Trophoblast cell (in vitro differentiated cells and primary cell): ENCODE measurements at places on chromosomes 16 and 17.

DNA sequence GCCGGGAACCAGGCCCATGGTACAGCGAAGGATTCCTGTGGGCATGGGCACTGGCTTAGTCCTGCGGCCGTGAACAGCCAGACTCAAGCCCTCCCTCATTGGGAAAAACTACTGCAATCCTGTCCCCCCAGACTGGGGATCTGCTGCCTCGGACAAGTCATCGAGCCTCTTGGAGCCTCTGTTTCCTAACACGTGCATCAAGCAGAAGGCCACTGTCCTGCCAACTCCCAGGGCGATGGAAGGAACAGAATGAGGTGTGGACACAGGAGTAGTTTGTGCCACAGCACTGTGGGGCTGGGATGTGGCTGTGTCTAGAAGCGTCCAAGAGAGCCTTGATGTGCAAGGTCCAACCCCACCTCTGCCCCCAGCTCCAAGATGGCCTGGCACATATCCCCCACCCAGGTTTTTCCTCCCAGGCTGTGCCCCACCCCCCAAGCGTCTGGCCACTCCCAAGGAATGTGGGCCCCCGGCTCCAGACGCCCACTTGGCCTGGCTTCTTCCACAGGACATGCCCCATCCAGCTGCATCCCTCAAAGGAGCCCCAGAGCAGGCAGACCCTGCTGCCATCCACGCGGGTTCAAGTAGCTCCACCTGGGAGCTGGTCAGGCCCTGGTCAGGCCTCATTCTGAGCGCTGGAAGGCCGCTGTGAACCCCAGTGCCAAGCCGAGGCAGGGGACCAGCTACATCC is 3.4 kb downstream of the CAMKK1 start:
- no peak for DNase-seq

DNA sequence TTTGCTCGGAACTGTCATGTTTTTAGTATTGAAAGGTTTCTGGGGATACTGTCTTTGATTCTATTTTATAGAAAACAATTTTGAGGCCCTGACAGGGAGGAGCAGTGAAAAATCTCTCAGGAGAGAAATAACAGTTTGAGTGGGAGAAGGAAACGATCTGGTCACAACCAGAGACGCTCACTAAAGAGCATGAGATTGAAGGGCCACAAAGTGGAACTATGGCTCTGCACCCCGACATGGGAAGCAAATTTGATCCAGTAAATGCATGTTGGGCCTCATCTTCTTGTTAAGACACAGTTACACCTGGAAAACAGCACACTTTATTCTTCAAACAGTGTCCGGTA is 492 bp downstream of the ERAL1 start:
- no peak for DNase-seq

- no peak for DNase-seq
These were observed 83.9 kb upstream of the IRX3 start for GRCh38 chr16:54370278-54371040.

DNA sequence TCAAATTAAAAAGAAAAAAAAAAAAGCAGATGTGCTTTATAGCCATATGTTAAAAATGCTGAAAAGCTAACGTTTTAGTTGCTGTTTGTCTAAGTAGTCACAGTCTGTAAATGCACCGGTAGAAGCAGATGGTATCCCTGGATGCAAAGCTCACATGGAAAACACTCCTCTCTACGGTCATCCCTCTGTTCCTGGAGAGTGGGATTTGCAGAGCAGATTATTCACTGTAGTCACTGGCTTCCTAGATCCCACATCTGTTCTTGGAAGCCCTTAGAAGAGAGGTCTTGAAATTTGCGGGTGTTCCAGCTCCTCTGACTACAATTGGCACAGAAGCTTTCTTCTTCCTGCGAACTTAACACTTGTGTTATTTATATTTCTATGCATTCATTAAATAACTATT is 186.6 kb downstream of the PMP22 start:
- DNase-seq = no peak

- no peak for DNase-seq
These were observed 376.5 kb downstream of the CDH11 start for GRCh38 chr16:64745258-64745930.

DNA sequence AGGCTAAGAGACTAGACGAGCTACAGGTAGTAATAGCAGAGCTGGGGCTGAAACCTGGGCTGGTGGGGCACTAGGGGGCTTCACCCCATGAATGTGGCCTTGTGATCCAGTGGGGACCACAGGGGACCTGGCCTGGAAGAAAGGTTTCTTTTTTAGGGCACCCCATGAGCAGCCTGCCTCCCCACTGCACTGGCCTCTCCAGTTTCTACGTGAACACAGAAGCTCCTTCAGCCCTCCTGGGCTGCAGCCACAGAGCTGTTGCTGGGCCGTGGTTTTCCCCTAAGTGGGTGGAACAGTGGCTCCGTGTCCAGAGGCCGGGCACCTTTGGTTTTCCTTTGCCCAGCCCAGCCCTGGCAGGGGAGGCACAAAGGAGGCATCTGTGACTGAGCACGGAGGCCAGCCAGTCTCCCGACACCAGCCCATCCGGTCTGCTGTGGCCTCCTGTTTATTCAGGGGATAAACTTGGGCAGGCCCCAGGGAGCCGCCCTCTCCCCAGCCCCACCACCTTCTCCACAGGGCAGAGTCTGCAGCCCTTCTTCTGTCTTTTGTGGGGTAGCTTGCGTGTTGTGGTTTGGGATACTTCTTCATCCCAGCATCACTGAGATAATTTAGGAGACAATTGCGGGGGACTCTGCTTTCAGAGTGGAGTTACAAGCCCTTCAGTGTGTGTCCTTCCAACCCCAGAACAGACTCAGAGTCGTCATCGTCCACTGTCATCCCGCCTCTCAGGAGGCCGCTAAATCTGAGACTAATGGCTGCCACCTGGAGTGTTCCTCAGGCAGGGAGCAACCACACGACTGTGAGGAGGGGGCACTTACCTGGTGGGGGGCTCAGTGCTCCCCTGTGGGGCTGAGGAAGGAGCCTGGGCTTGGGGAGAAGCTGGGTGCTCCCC is 85.3 kb downstream of the RAB11FIP4 start:
- no peak for DNase-seq

DNA sequence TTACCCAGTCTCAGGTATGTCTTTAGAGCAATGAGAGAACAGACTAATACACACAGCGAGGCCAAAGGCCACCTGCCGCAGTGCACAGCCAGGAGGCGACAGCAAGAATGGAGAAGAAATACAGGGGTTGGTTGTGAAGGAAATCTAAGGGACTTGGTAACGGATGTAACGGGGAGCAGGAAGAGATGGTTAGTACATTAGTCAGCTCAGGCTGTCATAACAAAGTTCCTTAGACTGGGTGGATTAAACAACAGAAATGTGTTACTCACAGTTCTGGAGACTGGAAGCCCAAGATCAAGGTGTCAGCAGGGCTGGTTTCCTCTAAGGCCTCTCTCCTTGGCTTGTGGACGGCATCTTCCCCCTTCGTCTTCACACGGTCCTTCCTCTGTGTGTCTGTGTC is 47.1 kb downstream of the TVP23C start:
- no peak for DNase-seq

DNA sequence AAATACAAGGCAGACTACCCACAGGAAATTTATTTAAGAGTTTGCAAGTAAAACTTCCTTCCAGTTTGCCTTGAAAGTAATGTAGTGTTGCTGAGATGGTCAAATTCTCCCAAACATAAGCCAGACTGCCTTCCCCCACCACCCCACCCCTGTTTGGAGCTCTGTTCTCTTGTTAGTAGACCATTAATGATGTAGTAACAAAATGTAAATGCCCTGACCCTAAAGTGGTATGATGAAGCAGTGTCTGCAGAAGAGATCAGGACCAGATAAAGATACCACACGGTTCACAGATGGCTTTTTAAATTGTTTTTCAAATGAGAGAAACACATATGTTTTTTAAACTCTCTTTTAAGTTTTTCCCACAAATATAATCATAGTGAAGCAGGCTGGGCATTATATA is 136.4 kb upstream of the TMEM97 start:
- DNase-seq = no peak

DNA sequence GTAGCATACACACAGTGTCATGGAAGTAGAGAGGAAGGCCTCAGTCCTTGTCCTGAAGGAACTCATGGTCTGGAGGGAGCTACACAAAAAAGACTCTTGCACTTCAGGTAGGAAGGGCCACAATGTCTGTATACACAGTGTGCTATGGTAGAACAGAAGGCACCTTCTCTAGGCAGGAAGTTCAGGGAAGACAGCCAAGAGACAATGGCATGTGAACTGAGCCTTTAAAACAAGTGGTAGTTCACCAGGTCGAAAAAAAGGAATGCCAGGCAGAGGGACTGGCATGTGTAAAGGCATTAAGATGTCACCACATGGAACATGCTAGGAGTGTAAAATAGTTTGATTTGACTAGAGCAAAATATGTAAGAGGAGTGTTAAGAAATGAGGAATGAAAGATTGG is 9.7 kb downstream of the GNAO1 start:
- DNase-seq = no peak

DNA sequence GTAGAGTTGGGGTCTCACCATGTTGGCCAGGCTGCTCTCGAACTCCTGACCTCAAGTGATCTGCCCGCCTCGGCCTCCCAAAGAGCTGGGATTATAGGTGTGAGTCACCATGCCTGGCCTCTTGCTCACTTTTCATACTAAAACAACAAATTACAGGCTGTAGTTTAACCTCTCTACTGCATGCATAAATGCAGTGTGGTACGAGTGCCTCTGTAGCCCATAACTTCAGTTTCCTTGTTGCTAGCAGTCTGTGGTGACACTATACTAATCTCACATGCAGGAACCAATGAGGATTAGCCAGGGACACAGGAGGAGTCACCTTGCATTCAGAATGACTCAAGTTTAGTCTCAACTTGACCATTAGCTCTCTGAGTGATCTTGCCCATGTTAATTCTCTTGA is 20.1 kb downstream of the HMOX2 start:
- peak; percentile 52 for DNase-seq

- DNase-seq = no peak
These were observed 31.3 kb upstream of the CCDC182 start for GRCh38 chr17:57776366-57776765.

GRCh38 chr17:45164734-45165269 is 3.1 kb downstream of the HEXIM2 start:
- DNase-seq = peak; percentile 63

DNA sequence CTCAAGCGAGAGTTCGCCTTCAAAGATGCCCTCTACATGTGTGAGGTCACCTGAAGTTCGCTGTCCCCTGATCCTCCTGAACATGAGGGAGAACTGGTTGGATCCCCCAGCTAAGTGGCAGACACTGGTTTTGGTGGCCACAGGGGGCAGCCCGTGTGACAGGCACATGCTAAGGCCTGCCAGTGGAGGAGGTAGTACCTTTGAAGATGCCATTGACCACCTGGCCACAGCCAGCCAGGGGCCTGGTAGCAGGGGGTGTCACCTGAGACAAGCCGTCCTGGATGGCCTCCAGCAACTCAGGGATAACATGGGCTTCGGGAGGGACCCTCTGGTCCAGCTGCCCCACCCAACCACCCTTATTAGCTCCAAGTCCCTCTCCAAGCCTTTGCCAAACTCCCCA is 7.3 kb upstream of the ALDH3A1 start:
- DNase-seq = no peak

- DNase-seq = peak; percentile 94
These were observed 16.5 kb downstream of the CRISPLD2 start for GRCh38 chr16:84836234-84836647.

GRCh38 chr16:27107185-27107592 is 40.5 kb downstream of the C16orf82 start:
- no peak for DNase-seq

DNA sequence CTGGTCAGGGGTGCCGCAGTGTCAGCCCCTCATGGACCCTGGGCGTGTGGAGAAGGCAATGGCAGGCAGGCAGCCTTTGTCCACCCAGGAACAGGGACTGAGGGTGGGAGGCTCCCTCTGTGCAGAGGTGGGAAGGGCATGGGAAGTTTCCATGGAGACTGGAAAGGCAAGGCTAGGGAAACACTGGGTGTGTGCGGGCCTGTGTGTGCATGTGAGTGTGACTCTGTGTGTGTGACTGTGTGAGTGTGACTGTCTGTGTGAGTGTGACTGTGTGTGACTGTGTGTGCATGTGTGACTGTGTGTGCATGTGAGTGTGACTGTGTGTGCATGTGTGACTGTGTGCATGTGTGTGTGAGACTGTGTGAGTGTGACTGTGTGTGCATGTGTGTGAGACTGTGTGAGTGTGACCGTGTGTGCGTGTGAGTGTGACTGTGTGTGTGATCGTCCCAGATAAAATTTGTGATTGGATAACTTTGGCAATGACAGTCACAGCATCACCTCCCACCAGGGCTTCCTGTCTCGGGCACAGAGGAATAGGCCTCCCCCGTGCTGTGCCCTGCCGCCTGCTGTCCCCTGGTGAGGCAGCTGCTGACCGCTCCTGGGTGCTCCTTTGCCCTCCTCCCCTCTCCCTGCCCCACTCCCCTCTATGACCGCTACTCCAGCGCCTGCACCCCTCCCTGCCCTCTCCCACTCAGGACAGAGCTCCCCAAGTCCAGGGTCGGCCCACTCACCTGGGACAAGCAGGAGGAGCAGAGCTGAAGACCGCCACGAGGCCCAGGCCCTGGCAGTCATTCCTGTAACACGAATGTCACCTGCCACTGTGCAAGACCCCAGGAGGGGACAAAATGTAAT is 698 bp downstream of the CD300C start:
- DNase-seq = no peak

- peak; percentile 97 for DNase-seq
These were observed 18.7 kb upstream of the ZNF689 start for GRCh38 chr16:30628628-30629540.

DNA sequence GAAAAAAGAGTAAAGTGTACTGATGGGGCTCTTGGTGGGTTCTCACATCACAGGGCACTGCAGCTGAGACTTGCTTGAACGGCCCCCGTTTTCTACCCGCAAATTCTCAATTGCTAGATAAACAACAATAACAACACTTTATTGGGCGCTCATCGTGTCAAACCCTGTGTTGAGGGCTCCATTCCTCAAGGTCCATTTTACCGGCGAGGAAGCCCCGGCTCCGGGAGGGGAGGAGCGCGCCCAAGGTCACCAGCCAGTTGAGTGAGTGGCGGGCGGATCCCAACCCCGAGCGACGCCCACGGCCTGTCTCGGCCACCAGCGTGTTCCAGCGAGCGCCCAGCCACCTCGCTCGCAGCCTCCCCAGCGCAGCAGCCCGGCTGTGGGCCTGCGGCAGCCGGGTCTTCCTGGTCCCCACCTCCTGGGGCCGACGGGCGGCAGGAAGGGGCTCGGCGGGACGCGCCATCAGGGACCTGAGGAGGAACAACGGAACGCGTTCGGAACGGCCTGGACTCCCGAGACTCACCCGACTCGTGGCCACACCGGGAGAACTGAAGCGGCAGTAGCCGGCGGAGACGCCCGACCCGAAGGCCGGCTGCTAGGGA is 373 bp downstream of the CMC2 start:
- peak; percentile 53 for DNase-seq

- no peak for DNase-seq
These were observed 605 bp downstream of the NLRP1 start for GRCh38 chr17:5583426-5584382.

GRCh38 chr17:9865586-9865985 is 39.5 kb downstream of the RCVRN start:
- peak; percentile 61 for DNase-seq

GRCh38 chr16:83200005-83200779 is 573.4 kb downstream of the CDH13 start:
- DNase-seq = no peak

GRCh38 chr16:85735225-85735635 is 15.7 kb downstream of the C16orf74 start:
- no peak for DNase-seq
